ENCODE measurements at places on chromosomes 2 and 18. TPM values are rescaled to one million over a fixed set of nuclear protein-coding genes. Genes with fewer than 3 reads are reported as not detected.
A peak's percentile ranks its signal among the peaks of the same experiment; 100 is the strongest.

DNA sequence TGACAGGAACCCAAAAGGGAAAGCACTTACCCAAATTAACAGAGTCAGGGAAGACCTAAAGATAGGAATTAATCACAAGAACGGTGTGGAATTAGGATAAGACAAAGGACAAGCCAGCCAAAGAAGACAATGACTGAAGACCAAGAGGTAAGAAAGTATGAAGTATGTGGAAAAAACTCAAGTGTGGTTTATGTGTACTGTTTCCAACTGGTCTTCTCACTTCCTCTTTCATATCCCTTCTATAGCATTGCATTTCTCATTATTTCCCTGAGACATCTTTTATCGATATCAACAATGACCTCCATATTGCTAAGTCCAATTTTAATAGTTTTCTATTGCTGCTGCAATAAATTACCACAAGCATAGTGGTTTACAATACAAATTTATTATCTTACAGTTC is 313.5 kb upstream of the SLC39A10 start:
- DNase-seq, result no peak

GRCh38 chr2:102367331-102367971 is 11.9 kb downstream of the IL18R1 start:
- DNase-seq, result no peak

Gene MDH1B
- 3.1 TPM for polyA plus RNA-seq

DNA sequence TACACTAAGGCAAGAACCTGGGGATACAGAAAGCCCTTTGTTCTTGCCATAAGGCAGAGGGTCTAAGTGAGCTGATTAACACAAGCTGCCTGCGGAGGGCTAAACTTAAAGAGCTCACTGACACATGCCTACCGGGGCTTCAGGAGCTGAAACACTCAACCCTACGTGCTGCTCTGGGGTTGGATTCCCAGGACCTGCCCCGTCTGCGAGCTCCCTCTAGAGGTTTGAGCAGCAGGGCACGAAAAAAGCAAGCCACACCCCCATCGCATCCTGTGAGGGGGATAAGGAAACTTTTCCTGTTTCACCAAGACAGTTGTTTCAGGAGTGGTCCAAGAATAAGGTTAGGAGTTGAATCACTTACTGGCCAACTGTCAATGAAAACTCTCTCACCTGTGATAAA is 562.1 kb downstream of the TMX3 start:
- no peak for DNase-seq

Gene HJURP
- polyA plus RNA-seq, result 1.9 TPM

Gene AKAIN1
- polyA plus RNA-seq, result not detected

GRCh38 chr2:212526059-212526458 is 12.5 kb downstream of the ERBB4 start:
- no peak for DNase-seq

DNA sequence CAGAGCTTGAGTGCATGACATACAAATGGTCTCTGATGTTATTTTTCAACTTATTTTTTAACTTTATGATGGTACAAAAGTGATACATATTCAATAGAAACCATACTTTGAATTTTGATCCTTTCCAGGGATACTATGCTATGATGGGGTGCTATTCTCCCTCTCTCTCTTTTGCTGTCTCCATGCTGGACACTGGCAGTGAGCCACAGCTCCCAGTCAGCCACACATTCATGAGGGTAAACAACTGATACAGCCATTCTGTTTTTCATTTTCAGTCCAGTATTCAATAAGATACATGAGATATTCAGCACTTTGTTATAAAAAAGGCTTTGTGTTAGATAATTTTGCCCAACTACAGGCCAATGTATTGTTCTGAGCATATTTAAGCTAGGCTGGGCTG is 859.3 kb upstream of the KLHL29 start:
- DNase-seq, result peak; percentile 72

- DNase-seq, result no peak
Observed at GRCh38 chr2:205427112-205427511, 255.2 kb upstream of the NRP2 start.

Gene ANKRD62
- polyA plus RNA-seq, result 0.12 TPM

- no peak for DNase-seq
Observed at GRCh38 chr18:65363911-65364632, 386.7 kb upstream of the CDH7 start.

DNA sequence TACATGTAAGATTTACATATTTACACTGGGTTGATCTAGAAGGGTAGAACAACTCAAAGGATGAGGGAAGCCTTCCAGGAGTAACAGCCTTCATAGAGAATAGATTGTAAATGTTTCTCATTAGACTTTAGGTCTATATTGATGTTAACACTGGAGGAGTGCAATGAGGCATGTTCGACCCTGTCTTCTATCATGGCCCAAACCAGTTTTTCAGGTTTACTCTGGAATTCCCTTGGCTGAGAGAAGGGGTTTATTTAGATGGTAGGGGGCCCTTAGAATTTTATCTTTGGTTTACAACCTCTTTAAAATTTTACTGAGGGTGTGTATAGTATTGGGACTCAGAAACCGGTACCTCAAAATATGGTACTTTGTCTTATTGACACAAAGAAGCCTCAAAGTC is 634.9 kb upstream of the PIK3C3 start:
- DNase-seq, result no peak

- no peak for DNase-seq
Observed at GRCh38 chr2:98876741-98877140, 59.3 kb downstream of the CRACDL start.

DNA sequence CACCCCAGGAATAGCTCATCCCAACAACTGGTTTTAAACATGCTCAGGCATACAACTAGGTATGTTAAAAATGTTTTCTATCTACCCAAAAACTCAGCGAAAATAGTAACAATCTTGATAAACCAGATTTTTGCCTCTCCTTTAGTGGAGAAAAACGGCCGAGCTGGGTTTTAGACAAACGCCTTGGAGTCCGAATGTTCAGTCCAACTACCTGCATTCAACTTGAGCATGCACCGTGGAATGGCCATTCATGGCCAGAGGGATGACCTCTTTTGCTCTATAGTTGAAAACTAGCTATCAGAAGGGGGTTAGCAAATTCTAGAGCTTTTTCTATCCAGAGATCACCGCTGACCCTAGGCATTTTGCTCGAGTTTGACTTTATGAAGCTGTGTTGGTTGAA is 30.8 kb downstream of the PDIA6 start:
- no peak for DNase-seq

DNA sequence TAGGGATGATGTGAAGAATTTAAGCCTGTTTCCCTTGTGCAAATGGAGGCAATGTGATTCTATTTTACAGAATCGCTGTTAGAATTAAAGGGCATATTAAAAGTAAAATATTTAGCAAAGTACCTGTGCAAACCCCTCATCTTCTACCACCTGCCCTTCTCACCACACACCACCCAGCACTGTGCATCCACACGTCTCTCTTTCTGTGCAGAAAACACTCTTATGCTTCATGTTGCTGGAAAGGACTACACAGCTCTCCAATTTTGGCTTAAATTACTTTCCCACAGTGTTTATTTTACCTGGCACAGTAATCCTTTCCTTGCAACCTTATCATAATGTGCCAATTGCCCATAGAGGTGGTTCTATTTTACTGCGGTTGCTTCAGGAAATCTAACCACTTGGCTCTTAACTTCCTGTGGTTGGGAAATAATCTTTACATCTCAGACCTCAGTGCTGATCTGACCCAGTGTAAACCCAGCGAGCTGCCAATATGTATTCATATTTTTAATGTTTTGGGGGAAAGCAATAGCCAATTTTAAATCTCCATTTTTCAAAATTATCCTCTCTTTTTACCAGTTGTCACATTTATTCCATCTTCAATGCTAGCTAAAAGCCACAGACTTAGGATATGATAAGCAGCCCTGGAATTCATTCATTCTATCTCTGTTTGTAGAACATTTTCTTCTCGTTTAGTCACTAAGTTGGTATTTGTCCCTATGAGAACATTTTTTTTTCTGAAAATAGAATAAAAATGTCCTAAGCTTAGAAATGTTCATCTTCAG is 250.9 kb downstream of the DSEL start:
- DNase-seq, result no peak

Gene PLGLB1
- 1.8 TPM for polyA plus RNA-seq

Gene CNPPD1
- 60.1 TPM for polyA plus RNA-seq

Data from lung (tissue), 17 donors.